ENCODE measurements at places on chromosomes 1 and 21.

- DNase-seq: no peak
Measured at GRCh38 chr1:238060061-238060460, 169.3 kb upstream of the ZP4 start.

DNA sequence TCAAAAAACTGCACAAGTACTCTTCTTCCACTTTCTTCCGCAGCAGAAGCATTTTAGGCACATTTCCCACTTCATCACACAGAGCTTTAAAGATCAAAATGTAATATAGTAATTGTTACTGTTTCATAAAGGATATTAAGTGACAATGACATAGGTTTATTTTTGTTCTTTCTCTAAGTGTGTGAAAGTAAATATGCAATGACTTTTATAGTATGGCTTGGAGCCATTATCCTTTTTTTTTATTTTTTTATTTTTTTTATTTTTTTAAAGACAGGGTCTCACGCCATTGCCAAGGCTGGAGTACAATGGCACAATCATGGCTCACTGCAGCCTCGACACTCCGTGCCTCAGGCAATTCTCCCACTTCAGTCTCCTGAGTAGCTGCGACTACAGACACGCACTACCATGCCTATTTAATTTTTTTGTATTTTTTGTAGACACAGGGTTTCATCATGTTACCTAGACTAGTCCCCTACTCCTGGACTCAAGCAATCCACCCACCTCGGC lies 7.0 kb downstream of the TRIM33 start:
- no peak for DNase-seq

DNA sequence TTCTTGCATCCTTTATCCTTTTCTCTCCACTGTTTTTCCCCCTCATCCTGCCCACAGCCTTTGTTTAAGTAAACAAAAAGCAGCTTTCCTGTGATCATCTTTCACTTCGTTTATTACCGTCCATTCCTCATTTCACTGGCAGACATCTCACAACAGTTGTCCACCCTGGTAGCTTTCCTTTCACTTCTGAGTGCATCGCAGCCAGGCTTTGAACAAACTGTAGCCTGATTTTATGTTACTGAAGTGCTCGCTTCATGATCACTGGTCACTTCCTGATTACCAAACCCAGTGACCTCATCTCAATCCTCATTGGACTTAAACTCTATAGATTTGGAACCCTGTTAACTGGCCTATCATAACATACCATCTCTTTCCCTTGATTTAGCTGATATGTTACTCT lies 67.7 kb downstream of the SDCCAG8 start:
- no peak for DNase-seq

DNA sequence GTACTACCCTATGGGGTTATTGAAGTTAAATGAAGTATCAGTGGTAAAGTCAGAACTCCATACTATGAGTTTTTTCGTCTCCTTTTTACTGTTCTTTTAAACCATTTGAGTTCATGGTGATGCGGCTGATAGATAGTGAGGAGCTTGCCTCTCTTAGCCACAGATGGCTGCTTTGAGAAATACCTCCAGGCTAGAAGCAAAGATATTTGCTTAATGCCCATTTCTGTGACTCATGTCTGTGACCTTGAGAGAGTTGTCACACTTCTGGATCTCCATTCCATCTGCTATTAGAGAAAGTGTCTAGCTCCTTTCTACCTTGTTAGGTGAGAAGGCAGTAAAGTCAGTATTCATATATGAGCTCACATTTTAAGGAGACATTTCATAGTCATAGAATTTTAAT lies 89.5 kb upstream of the PLXNA2 start:
- DNase-seq: no peak

DNA sequence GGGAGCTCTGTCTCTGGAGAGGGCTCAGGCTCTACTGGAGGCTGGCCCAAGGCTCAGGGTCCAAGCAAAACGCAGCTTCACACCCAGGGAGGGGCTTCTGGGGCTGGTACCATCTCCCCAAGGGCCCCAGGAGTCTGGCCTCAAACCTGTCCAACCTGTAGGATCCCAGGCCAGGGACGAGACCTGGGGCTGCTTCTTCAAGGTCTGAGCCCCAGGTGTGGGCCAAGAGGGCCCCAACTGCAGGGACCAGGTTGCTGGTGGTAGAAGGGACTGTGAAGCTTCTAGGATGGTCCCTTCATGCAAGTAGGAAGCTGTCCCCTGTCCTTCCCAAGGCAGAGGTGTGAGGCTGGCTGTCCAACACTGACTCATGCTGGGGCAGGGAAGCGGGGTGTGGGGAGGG lies 7.8 kb upstream of the MMEL1 start:
- DNase-seq: no peak

DNA sequence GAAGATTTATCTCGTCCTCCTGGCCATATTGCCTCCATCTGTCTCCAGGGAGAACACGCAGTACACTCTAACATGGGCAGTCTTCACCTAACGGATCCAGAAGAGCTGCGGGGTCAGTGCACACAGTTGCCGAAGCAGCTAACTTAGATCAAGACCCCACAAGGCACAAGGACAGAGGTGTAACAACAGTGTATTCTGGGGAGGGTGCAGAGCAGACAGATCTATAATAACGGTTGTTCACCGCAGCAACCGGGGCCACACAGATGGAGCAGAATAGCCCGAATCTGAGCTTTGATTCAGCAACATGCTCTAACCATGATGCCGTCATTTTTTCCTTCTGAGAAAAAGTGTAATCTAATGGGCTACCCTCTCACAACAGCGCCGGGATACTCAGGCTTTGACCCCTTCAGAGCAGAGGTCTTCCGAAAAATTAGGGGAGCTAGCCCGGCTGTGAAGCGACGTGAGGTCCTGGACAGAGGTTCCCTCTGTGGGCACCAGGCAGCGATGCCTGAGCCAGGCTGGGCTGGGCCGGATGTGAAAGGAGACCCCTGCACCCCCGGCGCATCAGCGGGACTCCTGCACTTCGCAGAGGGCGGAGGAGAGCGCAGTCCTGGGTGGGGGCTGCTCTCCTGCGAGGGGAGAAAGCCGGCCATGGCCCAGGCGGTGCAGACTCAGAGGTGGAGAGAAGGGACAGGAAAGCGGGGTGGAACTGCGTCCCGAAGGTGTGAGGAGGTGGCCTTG lies 57.5 kb downstream of the BCL9 start:
- no peak for DNase-seq

GRCh38 chr1:27752360-27752759 lies 20.7 kb upstream of the STX12 start:
- DNase-seq: no peak
